ENCODE measurements at places on chromosomes 3 and 15.

DNA sequence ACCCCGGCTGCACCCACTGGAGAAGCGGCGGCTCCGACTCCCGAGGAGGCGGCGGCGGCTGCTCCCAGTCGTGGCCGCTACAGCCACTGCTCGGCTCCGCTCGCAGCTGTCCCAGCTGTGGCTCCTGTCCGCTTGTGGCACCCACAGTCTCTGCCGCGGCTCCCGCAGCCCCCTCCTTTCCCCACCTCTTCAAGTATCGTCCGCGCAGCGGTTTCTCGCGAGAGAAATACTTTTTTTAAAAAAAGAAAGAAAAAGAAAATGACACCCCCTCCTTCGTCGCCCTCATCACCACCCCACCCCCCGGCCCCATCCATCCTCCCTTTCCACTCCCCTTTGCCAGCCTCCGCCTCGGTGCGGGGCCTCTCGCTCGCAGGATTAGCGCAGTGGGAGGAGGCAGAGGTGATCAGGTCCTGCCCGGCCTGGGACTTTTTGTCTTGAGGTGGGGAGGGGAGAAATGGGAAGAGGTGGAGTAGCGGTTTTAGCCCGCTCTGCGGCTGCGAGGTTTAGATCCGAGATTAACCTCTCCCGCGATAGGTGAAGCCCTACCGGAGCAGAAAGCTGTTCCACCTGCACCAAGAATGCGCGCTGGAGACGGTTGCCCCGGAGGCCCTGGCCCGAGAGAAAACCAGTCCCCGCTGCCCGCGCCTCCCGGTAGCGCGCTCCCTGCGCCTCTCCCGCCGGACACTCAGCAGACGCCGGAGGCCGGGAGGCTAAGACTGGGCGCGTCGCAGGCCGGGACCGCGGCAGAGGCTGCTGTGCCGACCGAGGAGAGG lies at the start of gene FBN1:
TSS of gene FBN1 (minus strand) at position 152 of the 773 bp plus-strand sequence. CDS start 940 bp downstream, outside the sequence.
- H3K27me3 ChIP-seq = no peaks in the 10 kb centered on the region
- peak within 1 kb of the TSS; percentile 78 for H3K27ac ChIP-seq
- H3K4me3 ChIP-seq = peak within 1 kb of the TSS; percentile 79
- peaks cover 4% of the 10 kb centered on the region for H3K4me1 ChIP-seq
- DNase-seq = peak; percentile 96
- no peaks in the 10 kb centered on the region for H3K36me3 ChIP-seq

DNA sequence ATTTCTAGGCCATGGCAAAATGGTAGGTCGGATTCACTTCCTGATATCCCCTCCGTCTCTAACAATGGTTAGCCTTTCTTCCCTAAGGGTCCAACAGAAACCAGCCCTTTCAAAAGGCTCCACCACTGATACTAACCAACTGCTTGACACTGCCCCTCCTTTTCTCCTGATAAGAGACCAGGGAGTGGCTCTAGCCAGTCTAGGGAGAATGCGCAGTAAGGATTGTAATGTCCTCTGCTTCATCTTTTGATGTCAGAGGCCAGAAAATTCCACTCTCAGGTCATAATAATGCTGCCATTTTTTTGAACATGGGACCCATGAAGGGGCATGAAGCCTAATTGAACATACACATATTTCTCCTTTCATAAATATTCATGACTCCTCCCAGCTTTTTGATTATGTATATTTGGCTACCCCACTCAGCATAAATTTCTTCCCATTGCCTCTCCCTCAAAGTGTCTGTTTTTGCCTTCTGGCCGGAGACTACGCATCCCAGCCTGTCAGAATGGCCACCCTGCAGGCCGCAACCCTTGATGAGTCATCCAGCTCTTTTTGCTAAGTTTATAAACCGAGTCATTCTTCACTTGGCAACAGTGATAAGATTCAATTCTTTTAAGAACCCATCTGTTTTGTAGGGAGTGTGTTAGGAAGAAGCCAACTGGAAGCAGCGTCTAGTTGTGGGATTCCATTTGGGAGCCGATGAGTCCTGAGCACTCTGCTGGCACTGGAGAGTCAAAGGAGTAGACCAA lies 189.0 kb upstream of the MCTP2 start:
- H3K4me3 ChIP-seq = no peak overlapping the region
- no peak for DNase-seq
- H3K27ac ChIP-seq = no peak overlapping the region
- H3K27me3 ChIP-seq = no peaks in the 10 kb centered on the region
- H3K4me1 ChIP-seq = no peaks in the 10 kb centered on the region

DNA sequence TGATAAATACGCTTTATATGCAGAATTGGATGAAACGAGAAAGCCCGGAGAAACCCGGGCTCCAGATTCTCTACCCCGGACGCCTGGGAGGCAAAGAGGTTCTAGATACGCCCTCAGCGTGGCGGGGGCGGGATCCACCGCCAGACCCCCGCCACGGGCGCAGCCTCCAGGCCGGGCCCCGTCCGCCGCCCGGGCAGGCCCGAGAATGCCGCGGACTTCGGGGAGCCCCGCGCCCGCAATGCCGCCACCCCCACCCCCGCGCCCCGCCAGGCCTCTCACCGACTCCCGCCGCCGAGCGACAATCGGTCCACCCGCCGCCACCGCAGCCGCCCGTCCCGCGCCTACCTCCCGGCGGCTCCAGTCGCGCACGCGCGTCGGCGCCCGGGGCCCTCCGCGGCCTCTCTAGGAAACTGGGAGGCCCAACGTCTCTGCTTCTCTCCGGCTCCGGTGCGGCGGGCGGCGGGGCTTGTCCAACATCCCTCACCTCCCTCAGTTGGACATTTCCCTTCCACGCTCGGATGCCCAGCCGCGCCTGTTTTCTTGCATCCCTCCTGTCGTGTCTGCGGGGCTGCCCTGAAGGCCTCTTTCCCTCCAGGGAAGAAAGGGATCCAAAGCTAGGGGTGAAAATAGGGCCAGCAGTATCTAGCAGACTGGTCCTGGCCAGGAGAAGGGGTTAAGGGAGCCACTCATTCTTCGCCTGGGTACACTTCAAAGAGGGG lies at the start of gene ZNF445:
TSS of gene ZNF445 (minus strand) at position 359 of the 719 bp plus-strand sequence. CDS start 22,121 bp downstream, outside the sequence.
- DNase-seq = peak; percentile 82
- no peaks in the 10 kb centered on the region for H3K36me3 ChIP-seq
- peak within 1 kb of the TSS; percentile 76 for H3K27ac ChIP-seq
- H3K4me3 ChIP-seq = peak within 1 kb of the TSS; percentile 37

DNA sequence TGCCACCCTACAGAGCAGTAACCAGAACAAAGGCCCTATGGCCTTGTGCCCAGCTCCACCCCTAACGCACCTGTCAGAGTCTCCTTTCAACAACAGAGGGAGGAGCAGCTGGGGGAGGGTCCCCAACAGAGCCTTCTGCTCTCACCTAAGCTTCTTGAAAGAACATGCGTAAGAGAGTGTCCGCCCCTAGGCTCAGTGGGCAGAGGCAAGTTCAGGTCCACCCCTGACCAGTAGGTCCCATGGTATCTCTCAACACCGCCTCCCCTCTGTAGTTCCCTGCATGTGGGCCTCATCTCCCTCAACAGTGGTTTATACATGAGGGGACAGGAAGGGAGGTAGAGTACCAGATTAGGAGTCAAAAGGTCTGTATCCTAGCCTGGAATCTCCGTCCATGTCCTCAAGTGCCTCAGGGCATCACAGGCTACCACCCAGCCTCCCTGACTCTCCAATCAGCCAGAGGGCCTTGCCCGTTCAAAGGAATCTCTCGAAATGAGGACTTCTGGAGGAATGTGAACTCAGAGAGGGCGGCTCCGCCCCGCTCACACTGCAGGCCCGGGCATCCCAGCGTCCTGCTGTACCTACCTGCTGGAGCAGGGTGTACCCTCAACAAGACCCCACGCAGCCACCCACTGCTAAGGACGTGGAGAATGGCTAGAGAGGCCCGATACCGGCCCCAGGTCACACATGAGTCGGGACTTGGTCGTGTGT lies 680 bp downstream of the POC1A start:
- peak overlapping the region; percentile 88 for H3K27ac ChIP-seq
- H3K27me3 ChIP-seq = no peaks in the 10 kb centered on the region
- peaks cover 9% of the 10 kb centered on the region for H3K36me3 ChIP-seq
- peaks cover 13% of the 10 kb centered on the region for H3K4me1 ChIP-seq
- DNase-seq = peak; percentile 16

GRCh38 chr3:58531956-58532355 lies 5.0 kb downstream of the ACOX2 start:
- no peak overlapping the region for H3K27ac ChIP-seq
- DNase-seq = no peak
- no peak overlapping the region for H3K4me3 ChIP-seq
- H3K27me3 ChIP-seq = no peaks in the 10 kb centered on the region
- H3K4me1 ChIP-seq = peaks cover 20% of the 10 kb centered on the region

DNA sequence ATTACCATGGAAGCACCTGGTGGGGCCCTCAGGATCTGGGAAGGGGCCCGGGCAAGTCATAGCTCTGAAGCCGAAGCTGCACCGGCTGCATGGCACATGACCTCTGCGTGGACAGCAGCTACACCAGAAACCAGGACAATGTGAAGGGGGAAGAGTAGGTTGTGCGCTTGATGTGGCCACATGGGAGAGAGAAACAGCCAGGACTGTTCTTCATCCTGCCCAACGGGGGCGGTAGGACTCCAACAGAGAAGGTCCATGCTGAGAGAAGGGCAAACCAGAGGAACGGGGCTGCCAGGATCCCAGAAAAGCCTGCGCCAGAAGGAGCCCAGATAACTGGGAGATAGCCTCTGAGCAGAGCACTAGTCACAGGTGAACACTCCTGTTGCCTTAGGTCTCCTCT lies 54.9 kb upstream of the PRR20G start:
- no peaks in the 10 kb centered on the region for H3K27me3 ChIP-seq
- no peak for DNase-seq
- no peaks in the 10 kb centered on the region for H3K36me3 ChIP-seq
- no peak overlapping the region for H3K27ac ChIP-seq
- H3K4me1 ChIP-seq = no peaks in the 10 kb centered on the region
- H3K4me3 ChIP-seq = no peak overlapping the region

DNA sequence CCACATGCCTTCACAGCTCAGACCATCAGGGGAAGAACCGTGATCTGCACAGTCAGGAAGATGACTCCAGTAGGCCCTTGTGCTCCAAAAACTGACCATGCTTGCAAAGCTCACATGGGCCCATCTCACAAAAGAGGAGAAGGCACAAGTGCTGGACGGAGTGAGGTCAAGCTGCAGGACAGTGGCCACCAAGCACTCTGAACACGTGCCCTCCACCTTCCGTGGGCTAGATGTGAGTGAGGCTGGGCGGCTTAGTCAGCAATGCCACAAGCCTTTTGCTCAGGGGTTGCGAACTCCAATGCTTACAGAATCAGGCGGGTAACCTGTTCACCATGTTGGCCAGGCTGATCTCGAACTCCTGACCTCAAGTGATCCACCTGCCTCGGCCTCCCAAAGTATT lies 70.9 kb downstream of the SCN5A start:
- no peaks in the 10 kb centered on the region for H3K4me1 ChIP-seq
- no peak overlapping the region for H3K27ac ChIP-seq
- no peaks in the 10 kb centered on the region for H3K27me3 ChIP-seq
- DNase-seq = no peak

- no peak overlapping the region for H3K27ac ChIP-seq
- H3K36me3 ChIP-seq = no peaks in the 10 kb centered on the region
- no peaks in the 10 kb centered on the region for H3K4me1 ChIP-seq
Measured at GRCh38 chr3:196691386-196691785, 20.7 kb downstream of the CEP19 start.

- H3K27ac ChIP-seq = no peak overlapping the region
- H3K4me3 ChIP-seq = no peak overlapping the region
- H3K4me1 ChIP-seq = no peaks in the 10 kb centered on the region
- no peaks in the 10 kb centered on the region for H3K27me3 ChIP-seq
- no peak for DNase-seq
- peaks cover 4% of the 10 kb centered on the region for H3K36me3 ChIP-seq
Measured at GRCh38 chr15:51460796-51461195, 119.3 kb downstream of the GLDN start.

GRCh38 chr3:187636528-187636927 lies 33.7 kb downstream of the SST start:
- H3K4me1 ChIP-seq = no peaks in the 10 kb centered on the region
- no peak for DNase-seq
- H3K36me3 ChIP-seq = no peaks in the 10 kb centered on the region

DNA sequence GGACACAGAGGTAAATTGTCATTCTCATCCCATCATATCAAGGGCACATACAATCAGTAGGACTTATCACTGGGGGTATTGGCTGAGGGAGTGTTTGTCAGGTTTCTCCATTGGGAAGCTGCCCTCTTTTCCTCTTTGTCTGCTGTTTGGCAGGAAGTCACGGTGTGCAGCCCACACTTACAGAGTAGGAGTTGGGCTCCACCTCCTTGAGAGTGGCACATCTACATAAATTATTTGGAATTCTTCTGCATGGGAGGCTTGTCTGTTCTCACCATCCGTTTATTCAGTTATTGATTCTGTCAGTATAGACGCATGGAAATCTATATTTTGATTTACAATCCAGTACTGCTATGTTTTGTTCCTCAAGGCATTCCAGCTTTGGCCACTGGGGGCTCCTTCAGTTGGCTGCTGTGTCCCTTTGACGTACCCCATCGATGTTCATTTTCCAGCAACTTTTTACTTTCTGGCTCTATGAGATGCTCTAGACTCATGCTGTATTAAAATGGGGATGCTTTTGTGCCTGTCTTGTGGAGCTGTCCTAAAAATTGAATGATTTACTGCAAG lies 200.3 kb downstream of the SLCO3A1 start:
- H3K27me3 ChIP-seq = no peaks in the 10 kb centered on the region
- H3K4me1 ChIP-seq = peaks cover 31% of the 10 kb centered on the region
- no peak overlapping the region for H3K27ac ChIP-seq
- DNase-seq = no peak

DNA sequence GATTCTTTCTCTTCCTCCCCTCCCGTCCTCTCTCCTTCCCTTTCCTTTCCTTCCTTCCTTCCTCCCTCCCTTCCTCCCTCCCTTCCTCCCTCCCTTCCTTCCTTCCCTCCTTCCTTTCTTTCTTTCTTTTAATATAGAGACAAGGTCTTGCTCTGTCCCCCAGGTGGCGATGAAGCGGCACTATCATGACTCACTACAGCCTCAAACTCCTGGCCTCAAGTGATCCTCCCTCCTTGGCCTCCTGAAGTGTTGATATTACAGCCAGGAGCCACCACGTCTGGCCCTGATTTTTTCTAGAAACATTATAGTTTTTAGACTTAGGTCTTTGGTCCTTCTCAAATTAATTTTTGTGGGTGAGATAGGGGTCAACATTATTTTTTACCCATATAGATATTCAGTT lies 15.5 kb downstream of the GRM2 start:
- H3K27ac ChIP-seq = no peak overlapping the region
- H3K27me3 ChIP-seq = no peaks in the 10 kb centered on the region
- no peak for DNase-seq

GRCh38 chr15:24945711-24946110 lies 9.1 kb upstream of the SNRPN start:
- no peaks in the 10 kb centered on the region for H3K4me1 ChIP-seq
- no peaks in the 10 kb centered on the region for H3K27me3 ChIP-seq
- H3K4me3 ChIP-seq = no peak overlapping the region
- H3K27ac ChIP-seq = no peak overlapping the region
- DNase-seq = peak; percentile 88

- H3K36me3 ChIP-seq = no peaks in the 10 kb centered on the region
- peaks cover 9% of the 10 kb centered on the region for H3K4me1 ChIP-seq
- H3K27ac ChIP-seq = no peak overlapping the region
- DNase-seq = no peak
- no peak overlapping the region for H3K4me3 ChIP-seq
Measured at GRCh38 chr3:188191460-188191859, 37.5 kb downstream of the LPP start.
